ENCODE measurements at places on chromosomes 4 and X.

DNA sequence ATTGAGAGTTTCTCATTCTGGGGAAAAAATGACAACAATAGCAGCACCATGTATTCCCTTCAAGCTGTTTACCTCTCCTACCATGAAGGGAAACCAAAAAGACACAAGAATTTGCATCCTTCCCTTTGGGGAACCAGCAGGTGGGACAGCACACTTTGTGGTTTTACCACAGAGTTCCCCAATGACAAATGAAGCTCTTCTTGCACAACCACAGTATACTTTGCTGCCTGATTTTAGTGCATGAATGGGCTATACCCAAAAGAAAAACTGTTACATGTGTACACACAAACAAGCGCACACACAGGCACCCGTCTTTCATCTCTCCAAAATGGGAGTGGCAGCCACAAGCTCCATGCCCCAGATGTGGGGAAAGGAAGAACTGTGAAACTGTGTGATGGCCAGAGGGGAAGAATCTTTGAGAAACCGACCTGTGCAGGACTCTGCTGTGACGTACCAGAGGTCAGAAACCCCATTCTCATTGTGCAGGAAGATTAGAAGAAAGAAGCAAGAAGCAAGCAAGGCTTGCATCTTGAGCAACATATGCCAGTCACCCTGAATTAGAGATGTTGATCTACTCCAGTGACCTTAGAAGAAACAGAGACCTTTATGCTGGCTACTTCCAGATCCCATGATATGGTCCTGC is 2.7 kb upstream of the MAML3 start:
- DNase-seq: no peak

GRCh38 chr4:142846729-142847596 is 862 bp upstream of the INPP4B start:
- DNase-seq: peak; percentile 80

DNA sequence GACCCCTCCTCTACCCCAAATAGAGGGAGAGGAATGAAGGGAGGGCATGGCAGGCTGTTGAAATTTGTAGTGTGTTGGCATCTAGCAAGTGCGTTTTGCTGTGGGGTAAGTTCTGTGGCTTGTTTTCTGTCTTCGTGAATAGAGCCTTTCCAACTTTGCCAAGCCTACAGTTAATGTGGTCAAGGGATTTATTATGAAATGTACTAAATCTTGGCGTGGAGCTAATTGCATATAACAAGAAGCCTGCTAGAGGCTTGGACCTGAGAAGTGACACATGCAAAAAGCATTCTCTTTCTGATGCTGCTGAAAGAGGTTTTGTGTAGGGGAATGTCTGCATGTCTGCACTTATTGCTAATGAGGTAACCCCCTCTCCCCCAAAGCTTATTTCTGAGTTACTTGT is 132.2 kb downstream of the BMPR1B start:
- DNase-seq: no peak

GRCh38 chrX:121456315-121456714 is 408.9 kb downstream of the GLUD2 start:
- DNase-seq: no peak

- DNase-seq: no peak
Observed at GRCh38 chr4:145879598-145879997, 59.0 kb downstream of the ZNF827 start.

- DNase-seq: no peak
Observed at GRCh38 chr4:52968241-52968640, 106.1 kb downstream of the RASL11B start.

GRCh38 chr4:83207497-83208101 is 77.0 kb downstream of the COQ2 start:
- no peak for DNase-seq

GRCh38 chr4:182188622-182189021 is 54.6 kb upstream of the TENM3 start:
- no peak for DNase-seq

GRCh38 chr4:87950936-87951511 is 24.5 kb upstream of the SPP1 start:
- no peak for DNase-seq

DNA sequence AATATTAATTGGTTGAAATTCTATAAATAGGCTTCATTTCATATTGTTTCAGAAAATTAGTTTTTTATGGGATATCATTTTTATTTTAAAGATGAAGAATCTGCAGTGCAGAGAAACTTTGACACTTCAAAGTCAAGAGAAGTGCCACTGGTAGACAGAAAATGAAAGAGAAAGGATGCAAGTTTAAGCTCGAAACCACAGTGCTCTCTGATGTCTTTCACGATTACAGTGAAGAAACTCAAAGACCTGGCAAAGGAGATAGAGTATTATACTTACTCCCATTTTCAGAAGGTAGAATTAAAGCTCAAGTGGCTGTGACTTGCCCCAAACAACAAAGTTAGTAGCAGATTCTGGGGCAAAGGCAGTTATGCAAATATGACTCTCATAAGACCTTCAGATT is 745.4 kb downstream of the TECRL start:
- no peak for DNase-seq

DNA sequence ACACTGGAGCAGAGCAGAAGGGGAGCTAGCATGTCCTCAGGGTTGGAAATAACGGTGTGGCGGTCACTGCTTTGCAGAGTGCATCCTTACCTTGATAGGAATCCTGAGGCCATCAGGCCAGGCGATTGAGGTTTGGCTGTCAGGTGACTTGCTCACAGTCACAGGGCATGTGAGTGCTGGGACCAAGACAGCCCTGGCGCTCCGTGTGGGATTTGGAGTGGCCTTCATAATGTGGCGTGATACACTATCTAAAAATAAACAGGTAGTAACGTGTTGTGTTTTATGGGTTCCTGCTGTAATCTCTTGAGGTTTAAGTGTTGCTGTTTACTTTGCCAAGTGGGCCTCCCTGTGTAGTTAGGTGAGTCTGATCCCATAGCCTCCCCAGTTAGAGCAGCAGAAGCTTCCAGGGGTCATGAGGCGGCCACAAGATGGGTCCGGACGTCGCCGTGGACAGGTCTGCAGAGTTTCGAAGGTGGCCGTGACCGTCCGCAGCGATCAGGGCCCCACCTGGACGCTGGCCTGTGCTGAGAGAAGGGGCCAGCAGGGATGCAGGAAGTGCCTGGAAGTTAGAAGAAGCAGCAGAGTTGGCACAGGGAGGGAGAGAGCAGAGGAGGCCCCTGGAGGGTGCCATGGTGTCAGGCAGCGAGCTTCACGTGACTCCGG is 27.7 kb downstream of the RGS12 start:
- DNase-seq: no peak
